Activated naive CD4-positive, alpha-beta T cell treated with anti-CD3 and anti-CD28 coated beads, Interleukin-2, amount 50 U/mL, for 72 hours (primary cell): ENCODE measurements at places on chromosomes 12 and 14. TPM values are rescaled to one million over a fixed set of nuclear protein-coding genes. Genes with fewer than 3 reads are reported as not detected.

Gene BIN2
- total RNA-seq, result 46.3 TPM

Gene KRT85
- total RNA-seq, result not detected

Gene KLRB1
- 0.46 TPM for total RNA-seq

Gene OAS1
- total RNA-seq, result 85.9 TPM

Gene OAS2
- total RNA-seq, result 199 TPM

Gene CBLN3
- total RNA-seq, result 6.5 TPM

Gene TCL1B
- total RNA-seq, result not detected

Gene JAG2
- 10.5 TPM for total RNA-seq

Gene STRAP
- 107 TPM for total RNA-seq

Gene GARIN6
- not detected for total RNA-seq

Gene WNT1
- total RNA-seq, result not detected

Gene NPFF
- not detected for total RNA-seq

Gene LTBR
- 3.1 TPM for total RNA-seq

Gene PLEK2
- total RNA-seq, result 3.3 TPM

Gene HAL
- 1.2 TPM for total RNA-seq

Gene SYNDIG1L
- not detected for total RNA-seq

Gene DPPA3
- total RNA-seq, result not detected

Gene CEBPE
- total RNA-seq, result 0.34 TPM
